ENCODE measurements at places on chromosomes 7 and 10.

DNA sequence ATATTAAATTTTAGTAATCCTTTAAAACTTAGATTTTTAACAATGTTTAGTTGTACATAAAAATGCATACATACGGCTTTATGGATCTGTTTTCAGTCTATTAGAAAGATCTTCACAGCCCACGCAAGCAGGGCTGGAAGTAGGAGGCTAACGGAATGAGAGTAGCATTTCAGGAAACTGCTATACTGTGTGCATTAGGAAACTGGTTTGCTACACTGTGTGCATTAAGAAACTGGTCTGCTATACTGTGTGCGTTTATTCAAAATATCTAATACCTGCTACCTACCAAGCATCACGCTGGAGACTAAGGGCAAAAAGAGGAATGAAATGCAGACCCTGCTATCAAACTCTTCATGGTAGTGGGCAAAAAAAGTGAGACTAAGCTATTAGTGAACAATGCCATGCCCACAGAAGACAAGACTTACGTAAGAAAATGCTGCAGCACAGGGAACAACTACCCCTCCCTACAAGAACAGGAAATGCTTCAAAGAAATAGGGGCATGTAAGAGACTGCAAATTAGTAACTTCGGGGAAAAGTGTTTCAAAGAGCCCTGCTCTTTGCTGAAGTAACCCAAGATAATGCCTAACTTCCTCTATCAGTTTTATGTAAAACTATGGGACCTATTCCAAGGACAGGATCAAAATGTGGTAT lies 11.3 kb downstream of the RAB11FIP2 start:
- no peak for DNase-seq

DNA sequence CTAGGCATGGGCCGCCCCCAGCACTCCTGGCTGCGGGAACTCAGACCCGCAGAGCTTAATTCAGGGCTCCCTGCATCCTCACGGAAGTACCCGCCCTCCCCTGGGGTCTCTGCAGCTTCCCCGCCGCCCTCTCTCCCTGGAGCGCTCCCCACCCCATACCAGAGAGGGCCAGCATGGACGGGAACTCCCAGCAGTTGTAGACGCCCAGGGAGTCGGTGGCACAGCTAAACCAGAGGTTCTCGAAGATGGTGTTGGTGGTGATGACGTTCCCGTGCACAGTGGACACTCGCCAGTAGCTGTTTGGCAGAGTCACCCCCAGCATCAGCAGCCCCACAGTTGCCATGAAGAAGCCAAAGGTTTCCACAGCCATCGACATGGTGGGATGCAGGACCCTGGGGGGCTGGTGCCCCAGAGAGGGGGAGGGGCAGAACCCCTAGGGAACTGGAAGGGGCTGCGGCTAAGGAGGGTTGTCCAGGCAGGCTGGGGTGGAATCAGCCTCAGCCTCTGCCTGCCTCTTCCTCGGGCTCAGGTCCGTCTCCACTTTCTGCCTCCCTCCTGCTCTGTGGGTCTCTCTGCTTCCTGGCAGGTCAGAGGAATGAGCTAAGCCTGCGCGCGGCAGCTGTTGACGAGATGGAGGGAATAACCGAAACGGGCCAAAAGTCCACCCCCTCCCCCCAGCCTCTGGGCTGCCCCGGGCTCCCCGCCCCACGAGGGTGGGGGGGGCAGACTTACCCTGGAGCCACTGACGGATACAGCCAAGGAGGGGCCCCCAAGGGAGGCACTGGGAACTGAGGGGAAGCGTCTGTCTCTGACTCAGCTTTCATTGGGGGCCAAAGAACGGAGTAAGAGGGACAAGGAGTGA lies at the start of gene CLDN15:
Gene CLDN15 (minus strand): TSS at position 597 of the 862 bp plus-strand sequence. CDS start 221 bp downstream, at position 376.
- no peak for DNase-seq

DNA sequence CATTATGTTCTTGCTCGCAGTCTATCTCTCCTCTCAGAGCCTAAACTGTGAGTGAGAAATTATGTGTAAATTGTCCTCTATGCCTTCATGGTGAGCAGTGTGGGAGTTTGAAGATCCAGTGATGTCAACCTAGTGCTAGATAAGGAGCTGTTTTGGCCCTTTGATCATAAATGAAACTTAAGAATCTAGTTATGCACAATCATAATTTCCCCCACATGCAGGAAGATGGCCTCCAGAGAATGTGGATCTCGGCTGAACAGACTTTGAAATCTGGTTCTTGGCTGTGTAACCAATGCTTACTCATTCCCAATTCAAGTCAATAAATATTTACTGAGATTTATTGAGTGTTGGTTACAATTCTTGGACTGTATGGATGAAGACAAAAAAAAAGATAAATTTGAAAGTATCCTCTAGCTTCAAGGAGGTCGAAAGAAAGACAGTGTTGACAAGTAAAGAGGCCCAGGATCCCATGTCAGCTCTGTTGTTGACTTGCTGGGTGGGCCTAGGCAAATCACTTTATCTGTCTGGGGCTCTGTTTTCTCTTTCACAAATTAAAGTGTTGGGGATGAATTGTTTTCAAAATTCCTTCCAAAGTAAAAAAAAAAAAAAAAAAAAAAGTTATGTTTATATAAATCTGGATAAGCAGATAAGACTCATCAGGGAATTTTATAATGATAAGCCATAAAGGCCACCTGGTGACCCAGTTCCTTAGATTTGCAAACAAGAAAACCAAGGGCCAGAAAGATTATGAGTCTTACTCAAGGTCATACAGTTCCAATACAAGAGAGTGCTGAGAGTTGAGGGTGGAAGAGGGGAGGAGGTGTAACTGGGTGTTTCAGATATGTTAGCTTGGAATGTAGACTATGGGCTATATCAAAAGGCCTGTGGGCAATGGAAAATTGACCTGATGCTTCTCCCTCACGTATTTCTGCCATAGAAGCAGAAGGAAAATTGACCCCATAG lies 969.9 kb downstream of the KCNMA1 start:
- DNase-seq = no peak

DNA sequence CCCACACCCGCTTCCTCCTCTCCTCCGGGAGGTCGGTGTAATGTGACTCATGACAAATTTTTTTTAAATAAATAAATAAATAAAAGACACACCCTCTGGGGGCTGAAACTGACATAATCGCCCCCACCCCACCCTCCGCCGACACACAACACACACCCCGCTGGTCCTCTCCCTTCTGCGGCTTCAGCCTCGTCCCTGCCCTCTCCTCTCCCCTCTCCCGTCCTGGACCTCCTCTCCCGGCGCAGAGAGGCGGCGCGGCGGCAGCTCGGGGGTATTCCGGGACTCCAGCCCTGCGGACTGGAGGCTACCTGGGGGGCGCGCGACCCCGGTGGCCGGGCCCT lies 686 bp downstream of the ABI1 start:
- DNase-seq = no peak

- no peak for DNase-seq
These were observed 3.7 kb upstream of the SPACDR start for GRCh38 chr7:100467638-100468373.

DNA sequence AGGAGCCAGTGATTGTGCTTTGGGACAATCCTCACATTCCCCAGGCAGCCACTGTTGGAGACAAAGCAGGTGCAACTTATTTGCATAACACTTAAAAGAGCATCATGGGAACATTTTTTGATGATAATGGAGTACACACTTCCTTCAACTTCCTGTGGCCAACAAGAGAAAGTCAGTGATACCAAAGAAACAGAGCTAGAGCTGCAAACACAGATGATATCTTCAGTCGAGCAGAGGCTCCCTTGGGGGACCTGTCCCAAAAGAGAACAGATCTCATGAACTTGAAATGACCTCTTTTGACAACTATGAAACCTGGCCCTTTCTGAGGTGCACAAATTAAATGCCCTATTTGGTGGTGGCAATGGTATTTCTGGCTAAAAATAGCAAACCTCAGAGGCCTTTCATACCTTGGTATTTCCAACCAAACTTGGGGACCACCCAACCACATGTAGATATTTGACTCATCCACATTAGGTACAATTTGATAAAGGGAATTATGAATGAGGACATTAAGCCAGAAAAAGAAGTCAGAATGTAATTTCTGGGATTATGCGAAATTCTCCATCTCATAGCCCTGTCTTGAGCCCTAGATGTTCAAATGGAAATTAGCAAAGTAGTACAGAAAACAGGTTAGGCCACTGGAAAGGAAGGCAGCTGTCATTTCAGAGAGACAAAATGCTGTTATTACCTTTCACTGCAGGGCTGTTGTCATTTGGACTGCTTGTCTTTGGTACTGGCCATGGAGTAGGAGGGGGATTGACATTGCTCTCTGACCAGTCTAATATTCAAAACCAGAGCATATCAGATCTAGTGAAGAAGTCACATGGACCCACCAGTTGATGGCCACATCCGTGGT lies 146.2 kb downstream of the ICA1 start:
- DNase-seq = no peak

DNA sequence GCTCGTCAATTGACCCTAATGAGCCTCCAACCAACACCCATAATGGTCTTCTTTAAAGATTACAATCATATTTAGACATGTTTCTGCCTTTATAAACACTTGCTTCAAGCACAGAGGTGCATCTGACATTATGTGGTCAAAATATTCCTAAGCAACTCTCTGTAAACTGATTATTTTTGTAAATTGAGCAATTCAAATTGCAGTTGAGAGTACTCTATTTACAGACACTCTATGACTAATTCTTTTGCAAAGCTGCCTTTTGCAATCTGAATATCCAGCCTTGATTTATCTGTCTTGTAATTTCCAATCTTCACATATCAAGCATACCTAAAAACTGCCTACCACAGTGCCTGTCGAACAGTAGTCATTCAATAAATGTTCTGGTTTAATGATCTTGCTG lies 112.0 kb downstream of the PDE1C start:
- no peak for DNase-seq

- DNase-seq = no peak
These were observed 283.5 kb downstream of the PLXNA4 start for GRCh38 chr7:132292803-132293202.

DNA sequence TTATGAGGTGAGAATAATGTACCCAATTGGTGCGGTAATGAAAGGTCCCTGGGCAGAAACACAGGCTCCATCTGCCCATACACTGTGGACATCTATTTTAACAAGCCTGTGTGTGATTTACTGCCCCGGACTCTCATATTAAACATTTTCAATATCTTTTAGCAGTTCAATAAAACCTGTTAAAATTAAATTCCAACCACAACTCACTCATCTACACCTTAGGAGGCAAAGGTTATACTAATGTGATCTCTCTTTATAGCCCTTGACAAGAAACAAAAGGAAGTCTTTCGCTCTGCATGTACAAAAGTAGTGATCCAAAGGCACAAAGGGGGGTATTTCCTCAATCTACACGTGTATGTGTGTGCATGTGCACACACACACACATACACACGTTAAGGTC lies 186.0 kb downstream of the PARD3 start:
- DNase-seq = no peak

All from NCI-H524 (cell line).